Stimulated activated CD8-positive, alpha-beta memory T cell treated with anti-CD3 and anti-CD28 coated beads, Interleukin-7, amount 100 ng/mL, for 48 hours (primary cell): ENCODE measurements at places on chromosomes 13 and 19.

GRCh38 chr19:29308977-29309590, 96.1 kb upstream of the UQCRFS1 start:
- DNase-seq = no peak

DNA sequence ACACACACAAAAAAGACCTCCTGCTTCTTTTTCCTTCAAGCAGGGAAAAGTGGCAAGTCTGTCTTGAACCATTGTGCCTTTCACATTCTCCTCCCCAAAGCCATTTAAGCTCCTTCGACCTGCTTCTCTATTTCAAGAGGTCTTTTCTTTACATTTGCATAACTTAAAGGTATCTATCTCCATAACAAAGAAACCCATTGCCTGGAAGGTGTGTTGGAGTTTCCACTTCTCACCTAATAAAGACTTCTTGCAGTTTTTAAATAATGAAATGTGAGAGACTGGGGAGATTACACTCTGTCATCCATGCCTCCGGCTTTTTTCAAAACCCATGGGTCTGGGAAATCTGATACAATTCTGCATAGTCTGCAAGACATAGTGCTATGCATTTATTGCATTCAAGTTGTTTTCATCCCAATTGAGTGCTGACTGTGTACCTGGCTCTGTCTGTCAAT, 41.8 kb upstream of the NBEA start:
- no peak for DNase-seq

DNA sequence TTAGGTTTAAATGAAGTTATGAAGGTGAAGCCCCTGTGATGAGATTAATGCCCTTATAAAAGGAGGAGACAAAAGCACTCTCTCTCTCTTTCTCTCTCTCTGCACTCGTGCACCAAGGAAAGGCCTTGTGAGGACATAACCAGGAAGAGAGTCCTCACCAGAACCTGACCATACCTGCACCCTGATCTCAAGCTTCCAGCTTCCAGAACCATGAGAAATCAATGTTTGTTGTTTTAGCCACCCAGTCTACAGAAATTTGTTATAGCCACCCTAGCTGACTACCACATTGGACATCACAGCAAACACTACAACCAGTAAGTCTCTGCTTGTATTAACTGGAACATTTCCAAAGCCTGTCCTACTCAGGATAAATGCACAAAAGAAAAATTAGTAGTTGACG, 34.7 kb upstream of the WDFY2 start:
- DNase-seq = no peak

GRCh38 chr13:27379694-27380641, 44.5 kb upstream of the GTF3A start:
- DNase-seq = peak; percentile 26

- no peak for DNase-seq
These were observed 2512.0 kb downstream of the PCDH9 start for GRCh38 chr13:64718116-64718515.

GRCh38 chr13:74461011-74461410, 326.8 kb upstream of the KLF12 start:
- DNase-seq = no peak

GRCh38 chr19:36891768-36892357, 24.2 kb downstream of the ZNF829 start:
- DNase-seq = no peak

- no peak for DNase-seq
These were observed 8.3 kb upstream of the ZNF254 start for GRCh38 chr19:24078680-24079079.

DNA sequence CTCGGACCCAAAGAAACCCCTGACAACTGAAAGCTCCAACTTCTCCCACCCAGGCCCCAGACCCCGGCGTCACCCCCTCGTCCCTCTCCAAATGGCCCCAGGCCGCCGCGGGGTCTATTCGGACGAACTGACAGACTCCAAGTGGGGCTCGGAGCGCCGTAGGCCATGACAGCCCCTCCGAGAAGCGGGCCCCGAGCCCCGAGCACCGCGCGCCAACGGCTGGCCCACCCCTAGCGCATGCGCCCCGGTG, 360 bp downstream of the DDX39A start:
- peak; percentile 72 for DNase-seq

GRCh38 chr19:3346677-3347353, 19.6 kb upstream of the NFIC start:
- DNase-seq = no peak

- no peak for DNase-seq
These were observed 17.6 kb downstream of the PPP1R12C start for GRCh38 chr19:55099557-55100506.

DNA sequence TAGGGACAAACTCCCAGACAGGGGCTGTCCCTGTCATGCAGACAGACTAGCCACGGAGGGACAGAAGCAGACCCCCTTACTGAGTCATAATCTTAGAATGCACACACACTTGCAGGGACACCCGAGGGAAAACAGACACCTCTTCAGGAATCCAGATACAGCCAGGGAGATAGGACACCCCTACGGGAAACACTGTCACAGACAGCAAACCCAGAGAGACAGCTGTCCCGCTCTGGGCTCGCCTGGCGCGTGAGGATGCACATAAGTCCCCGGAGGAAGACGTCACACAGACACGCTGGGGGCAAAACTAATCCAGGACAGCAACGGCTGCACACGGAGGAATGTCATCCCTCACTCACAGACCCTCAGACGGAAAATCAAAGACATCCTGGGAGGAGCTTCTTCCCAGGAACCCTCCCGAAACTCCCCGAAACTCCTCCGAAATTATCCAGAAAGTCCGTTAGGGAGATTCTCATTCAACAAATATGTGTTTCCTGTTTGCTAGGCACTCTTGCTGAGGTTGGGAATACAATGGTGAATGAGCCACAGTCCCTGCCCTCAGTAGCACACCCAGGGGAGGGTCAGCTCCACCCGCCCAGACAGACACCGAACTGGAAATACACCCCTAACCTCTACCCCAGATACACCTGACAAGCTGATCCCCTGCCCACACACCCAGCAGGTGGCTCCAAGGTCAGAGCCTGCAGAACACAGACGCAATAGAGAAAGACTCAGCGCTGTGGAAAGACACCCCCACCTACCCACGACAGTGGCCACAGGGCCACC, 15.2 kb upstream of the TOMM40 start:
- no peak for DNase-seq

- DNase-seq = no peak
These were observed 450 bp downstream of the NDUFA11 start for GRCh38 chr19:5903056-5903623.

DNA sequence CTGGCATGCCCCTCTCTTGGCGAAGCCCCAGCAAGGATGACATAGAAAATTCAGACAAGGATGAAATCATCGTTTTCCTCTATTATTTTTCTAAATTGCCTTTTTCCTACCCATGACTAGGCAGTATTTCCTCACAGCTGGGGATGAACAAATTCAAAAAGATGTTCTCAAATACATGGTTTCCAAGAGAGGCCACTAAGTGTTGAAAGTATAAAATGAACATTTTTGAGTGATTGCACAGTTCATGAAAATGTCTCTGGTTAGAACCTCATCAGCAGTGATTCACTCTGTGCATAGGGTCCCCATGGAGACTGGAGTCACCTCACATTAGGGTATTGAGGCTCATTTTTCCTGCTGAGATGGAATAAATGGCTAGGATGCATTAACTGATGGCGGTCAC, 373.7 kb downstream of the DNAJC15 start:
- DNase-seq = no peak

DNA sequence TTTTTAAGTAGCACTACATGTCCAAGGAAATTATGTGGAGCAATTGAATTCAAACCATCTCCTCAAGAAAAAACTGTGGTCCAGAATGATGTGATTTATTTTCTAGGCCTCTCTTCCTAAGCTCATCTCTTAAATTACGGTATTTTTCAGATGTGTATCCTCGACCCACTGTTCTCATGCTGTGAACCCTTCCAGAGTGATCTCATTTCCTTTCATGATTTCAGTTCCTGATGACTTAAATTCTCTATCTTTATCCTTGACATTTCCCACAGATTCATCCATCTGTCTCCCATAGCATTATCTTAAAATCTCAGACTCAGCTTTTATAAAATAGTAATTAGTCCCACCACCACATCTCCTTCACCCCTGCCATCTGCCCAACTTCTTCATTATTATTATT, 117.6 kb upstream of the SPRY2 start:
- DNase-seq = no peak

DNA sequence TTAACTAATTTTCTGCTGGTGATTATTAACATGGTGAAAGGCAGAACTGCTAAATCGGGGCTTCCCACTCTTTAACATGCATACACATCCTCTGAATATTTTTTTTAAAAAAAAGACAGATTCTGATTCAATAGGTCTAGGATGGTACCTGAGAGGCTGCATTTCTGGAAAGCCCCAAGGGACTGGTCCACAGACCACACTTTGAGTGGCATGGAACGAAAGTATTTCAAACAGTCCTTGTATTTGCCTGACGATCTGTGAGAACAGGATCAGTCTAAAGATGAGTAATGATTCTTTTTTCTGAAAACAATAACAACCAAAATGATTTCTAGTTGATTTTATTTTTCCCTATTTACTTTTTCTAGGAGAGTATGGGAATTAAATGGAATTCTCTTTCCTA, 16.7 kb upstream of the SPART start:
- no peak for DNase-seq

DNA sequence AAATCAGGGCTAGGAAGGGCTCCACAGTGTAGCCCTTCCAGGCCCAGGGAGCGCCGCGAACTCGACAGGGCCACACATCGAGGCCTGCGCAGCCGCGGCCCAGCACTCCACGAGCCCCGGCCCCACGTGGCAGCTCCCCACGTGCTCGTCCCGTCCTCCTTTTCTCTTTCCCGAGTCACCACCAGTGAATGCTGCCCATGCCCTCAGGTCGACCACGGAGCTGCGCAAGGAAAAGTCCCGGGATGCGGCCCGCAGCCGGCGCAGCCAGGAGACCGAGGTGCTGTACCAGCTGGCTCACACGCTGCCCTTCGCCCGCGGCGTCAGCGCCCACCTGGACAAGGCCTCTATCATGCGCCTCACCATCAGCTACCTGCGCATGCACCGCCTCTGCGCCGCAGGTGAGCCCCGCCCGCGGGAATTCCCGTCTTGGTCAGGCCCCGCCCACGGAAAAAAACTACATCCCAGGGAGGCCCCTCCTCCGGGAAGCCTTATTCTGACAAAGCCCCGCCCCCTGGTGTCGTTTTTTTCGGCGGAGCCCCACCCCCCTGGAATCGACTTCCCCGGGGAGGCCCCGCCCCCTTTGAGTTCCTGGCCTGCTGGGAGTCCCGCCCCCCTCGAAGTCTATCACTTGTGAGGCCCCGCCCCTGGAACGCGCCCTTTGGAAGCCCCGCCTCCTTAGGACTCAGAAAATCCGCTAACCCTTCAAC, 7.0 kb downstream of the HIF3A start:
- no peak for DNase-seq

DNA sequence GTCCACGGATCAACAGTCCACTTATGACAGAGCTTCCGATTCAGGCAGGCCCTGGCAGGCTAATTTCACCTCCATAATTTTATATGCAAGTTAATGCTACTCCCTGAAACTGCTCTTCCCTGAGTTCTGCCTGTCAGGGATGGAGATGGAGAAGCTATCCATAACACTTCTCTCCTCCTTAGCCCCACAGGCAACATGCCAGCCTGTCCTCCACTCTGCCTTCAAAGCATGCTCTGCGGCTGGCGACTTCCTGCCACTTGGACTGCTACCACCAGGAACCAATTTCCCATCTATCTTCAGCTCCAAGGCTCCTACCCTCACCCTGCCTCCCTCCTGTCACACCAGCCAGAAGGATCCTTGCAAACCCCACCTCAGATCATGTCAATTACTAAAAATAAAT, 35.4 kb downstream of the GSX1 start:
- no peak for DNase-seq

DNA sequence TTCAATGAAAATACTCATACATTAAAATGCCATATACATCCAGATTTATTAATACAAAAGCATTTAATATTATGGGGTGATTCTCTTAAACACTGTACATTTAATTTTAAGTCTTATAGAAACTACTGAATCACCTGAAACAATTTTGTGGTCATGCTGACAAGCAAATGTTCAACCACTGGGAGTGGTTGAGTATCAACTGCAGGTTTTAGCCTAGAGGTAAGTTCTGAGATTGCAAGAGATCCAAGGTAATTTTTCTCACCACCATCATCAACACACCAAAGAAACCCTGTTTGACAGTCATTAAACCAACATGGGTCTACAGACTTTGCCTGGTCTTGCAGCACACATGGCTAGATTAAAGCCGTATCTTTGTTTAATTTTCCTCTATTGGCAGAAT, 196.3 kb downstream of the LHFPL6 start:
- DNase-seq = no peak

GRCh38 chr13:44231786-44232516, 141.7 kb upstream of the SERP2 start:
- no peak for DNase-seq

DNA sequence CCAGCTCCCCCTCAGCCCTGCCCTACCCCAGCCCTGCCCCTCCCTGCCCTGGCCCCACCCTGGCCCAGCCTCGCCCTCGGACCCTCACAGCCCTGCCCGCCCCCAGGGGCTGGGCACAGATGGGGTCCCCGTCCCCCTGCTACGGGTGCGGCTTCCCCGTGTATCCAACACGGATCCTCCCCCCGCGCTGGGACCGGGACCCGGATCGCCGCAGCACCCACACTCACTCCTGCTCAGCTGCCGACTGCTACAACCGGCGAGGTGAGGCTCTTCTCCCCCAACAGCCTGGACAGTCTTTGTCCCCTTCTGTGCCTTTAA, 5.2 kb downstream of the SHFL start:
- DNase-seq = no peak

- no peak for DNase-seq
These were observed 2815.8 kb downstream of the PCDH9 start for GRCh38 chr13:64414381-64414780.

- no peak for DNase-seq
These were observed 37.0 kb upstream of the CCNA1 start for GRCh38 chr13:36395280-36395679.

DNA sequence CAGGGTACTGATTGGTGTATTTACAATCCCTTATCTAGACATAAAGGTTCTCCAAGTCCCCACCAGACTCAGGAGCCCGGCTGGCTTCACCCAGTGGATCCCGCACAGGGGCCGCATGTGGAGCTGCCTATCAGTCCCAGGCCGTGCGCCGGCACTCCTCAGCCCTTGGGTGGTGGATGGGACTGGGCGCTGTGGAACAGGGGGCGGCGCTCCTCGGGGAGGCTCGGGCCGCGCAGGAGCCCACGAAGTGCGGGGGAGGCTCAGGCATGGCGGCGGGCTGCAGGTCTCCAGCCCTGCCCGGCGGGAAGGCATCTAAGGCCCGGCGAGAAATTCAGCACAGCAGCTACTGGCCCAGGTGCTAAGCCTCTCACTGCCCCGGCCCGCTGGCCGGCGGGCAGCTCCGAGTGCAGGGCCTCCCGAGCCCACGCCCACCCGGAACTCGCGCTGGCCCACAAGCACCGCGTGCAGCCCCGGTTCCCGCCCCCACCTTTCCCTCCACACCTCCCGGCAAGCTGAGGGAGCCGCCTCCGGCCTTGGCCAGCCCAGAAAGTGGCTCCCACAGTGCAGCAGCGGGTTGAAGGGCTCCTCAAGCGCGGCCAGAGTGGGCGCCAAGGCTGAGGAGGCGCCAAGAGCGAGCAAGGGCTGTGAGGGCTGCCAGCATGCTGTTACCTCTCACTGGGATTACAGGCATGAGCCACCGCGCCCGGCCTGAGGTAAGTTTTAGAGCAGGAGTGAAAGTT, 60.0 kb upstream of the SCEL start:
- DNase-seq = no peak

- peak; percentile 30 for DNase-seq
These were observed 27.9 kb upstream of the ONECUT3 start for GRCh38 chr19:1725100-1726064.
